Smooth muscle cell of trachea (primary cell): ENCODE measurements at places on chromosomes 2 and 18. TPM values are rescaled to one million over a fixed set of nuclear protein-coding genes. Genes with fewer than 3 reads are reported as not detected.

DSG4 gene
- total RNA-seq: not detected in 2 replicates

TCF7L1 gene
- 2.5 and 2.8 TPM in 2 replicates for total RNA-seq

NRBP1 gene
- 98.9 and 122 TPM in 2 replicates for total RNA-seq

CSRNP3 gene
- 2.8 and 3.0 TPM in 2 replicates for total RNA-seq

CCDC68 gene
- 2.6 and 4.6 TPM in 2 replicates for total RNA-seq

CFAP65 gene
- under 0.01 TPM in 1 of 2 replicates, not detected in the other for total RNA-seq

ACADL gene
- total RNA-seq: 0.29 and 0.66 TPM in 2 replicates

APCDD1 gene
- total RNA-seq: 1.9 and 4.5 TPM in 2 replicates

UGT1A9 gene
- not detected in 2 replicates for total RNA-seq

GATA6 gene
- total RNA-seq: 5.7 and 7.9 TPM in 2 replicates

SPDYA gene
- total RNA-seq: 1.2 and 2.3 TPM in 2 replicates

SULT1C2 gene
- total RNA-seq: 0.44 and 0.50 TPM in 2 replicates

KRTCAP3 gene
- not detected in 2 replicates for total RNA-seq

FAM237A gene
- total RNA-seq: not detected in 2 replicates

RAPGEF4 gene
- total RNA-seq: 0.66 and 1.2 TPM in 2 replicates

LGALSL gene
- total RNA-seq: 1.5 and 2.0 TPM in 2 replicates

ASB18 gene
- total RNA-seq: not detected in 2 replicates

CCDC85A gene
- total RNA-seq: 0.66 and 0.73 TPM in 2 replicates

TRAK2 gene
- 53.4 and 66.8 TPM in 2 replicates for total RNA-seq

FTCDNL1 gene
- total RNA-seq: 3.3 and 4.5 TPM in 2 replicates

TUBA3E gene
- not detected in 2 replicates for total RNA-seq

FBXO15 gene
- total RNA-seq: 1.2 and 1.5 TPM in 2 replicates

MRPS9 gene
- 21.2 and 30.3 TPM in 2 replicates for total RNA-seq
